Mucosa of descending colon (tissue), 3 donors: ENCODE measurements at places on chromosomes 11 and 22. TPM values are rescaled to one million over a fixed set of nuclear protein-coding genes. Genes with fewer than 3 reads are reported as not detected.

DNA sequence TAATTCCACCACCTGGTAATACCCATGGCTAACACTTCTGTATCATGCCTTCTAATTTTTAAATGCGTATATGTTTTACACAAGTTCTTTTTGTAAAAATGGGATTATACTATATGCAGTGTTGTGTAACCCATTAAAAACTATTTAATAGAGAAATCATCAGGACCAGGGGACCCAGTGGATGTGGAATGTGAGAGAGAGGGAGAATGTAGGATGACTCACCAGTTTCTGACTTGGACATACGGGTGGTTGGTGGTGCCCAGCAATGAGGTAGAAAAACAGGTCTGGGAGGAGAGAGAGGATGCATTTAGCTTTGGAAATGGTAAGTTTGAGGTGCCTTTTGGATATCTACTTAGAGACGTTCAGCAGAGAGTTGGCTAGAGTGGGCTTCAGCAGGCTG, 112.0 kb upstream of the TBCEL start:
- DNase-seq, result no peak

OR4A16 gene
- not detected for total RNA-seq

DNA sequence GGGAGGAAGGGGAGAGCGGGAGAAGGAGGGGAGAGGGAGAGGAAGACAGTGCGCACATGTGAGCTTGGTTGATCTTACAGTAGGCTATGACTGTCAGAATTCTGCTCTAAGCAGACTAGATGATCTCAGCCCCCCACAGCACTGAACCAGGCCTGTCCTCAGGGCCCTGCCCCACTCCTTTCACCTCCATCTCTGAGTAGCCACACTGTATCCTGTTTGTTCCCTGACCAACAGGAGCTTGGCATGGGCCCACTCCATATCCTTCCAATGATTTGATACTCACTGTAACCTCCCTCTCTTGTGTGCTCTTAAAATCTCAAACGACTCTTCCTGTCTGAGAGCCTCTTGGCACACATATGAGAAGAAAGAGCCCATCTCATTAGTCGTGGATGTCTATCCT, 86.1 kb upstream of the PARVA start:
- DNase-seq, result no peak

DNA sequence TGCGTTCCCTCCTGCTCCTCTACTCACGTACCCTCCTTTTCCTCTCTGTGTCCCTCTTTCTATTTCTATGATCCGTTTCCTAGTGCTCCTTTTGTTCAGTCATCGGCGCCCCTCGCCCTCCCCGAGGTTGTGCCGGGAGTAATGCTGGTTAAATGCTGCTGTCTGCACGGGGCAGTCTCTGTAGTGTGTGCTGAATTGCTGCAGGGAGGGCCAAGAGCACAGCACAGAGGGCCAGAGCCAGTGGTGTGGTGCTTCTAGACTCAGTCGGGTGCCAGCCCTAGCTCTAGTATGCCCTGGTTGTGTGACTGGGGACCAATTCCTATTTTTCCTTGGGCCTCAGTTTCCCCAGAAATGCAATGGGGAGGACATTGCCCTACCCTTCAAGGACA, 98.3 kb downstream of the PKNOX2 start:
- DNase-seq, result no peak

ADORA2A gene
- 3.6 TPM for total RNA-seq

- no peak for DNase-seq
Observed at GRCh38 chr11:65254724-65255123, 7.0 kb upstream of the POLA2 start.

CHADL gene
- 8.8 TPM for total RNA-seq

DNA sequence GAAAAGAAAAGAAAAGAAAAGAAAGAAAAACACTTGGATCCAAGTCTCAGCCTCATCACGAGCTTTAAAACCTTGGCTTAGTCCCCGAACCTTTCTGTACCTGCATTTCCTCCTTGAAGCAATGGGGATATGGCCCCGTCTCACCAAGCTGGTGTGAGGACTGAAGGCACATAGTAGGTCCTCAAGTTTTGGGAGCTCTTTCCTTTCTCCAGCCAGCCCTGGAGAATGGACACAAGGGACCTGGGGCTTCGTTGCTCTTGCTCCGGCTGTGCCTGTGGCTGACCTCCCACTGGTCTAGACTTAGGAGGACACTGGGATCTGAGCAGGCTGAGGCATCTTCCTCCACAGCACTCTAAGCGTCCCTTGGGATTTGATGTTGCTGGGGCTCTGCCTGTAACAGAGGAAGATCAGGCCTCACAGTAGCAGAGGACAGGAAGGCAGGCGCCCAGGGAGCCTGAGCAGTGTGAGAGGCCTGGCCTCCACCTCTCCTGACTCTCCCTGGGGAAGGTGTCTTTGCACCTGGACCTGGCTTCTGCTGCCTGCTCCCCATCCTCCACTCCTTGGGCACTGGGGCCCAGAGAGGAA, 32.8 kb downstream of the KCNC1 start:
- DNase-seq, result no peak

DNA sequence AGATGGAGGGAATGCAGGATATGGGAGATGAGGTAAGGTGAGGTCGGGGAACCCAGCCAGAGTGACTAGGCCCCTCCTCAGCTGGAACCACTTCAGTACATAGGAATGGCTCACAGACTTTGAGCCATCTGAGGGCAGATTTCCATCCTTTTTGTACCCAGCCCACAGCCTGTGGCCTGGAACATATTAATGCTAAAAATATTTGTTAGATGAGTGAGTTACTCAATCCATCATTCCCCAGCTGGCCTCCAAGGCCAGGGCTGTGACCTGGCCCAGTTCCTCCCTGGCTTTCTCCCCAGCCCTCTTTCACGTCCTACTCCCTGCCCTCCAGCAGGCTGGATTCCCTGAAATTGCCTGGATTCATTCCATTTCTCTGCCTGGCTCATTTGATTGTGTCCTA, 57.2 kb upstream of the PRDM11 start:
- peak; percentile 52 for DNase-seq
